CD4-positive, alpha-beta T cell treated with Interleukin-6 at 100 ng/mL for 8 hours (primary cell): ENCODE measurements at places on chromosomes 5 and 9.

DNA sequence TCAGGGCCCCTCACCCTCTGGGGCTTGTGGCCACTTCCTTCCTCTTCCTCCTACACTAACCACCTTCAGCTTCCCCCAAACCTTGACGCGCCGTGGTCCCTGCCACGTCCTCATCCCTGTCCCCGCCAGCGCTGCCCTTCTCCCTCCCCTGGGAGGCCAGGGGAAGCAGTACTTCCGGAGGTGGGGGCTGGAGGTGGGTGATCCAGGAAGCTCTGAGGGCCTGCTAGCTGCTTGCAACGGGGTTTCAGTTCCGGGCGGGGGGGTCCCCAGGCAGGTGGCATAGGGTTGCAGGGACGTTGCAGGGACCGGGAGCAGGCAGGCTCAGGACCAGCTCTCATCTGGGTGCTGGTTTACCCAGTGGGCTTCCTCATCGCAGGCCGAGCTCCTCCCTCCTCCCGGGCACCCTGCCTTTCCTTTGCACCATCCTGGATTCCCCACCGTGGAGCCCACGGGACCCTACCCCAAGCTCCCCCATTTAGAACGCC is 70.0 kb downstream of the RXRA start:
- peak; percentile 42 for DNase-seq

DNA sequence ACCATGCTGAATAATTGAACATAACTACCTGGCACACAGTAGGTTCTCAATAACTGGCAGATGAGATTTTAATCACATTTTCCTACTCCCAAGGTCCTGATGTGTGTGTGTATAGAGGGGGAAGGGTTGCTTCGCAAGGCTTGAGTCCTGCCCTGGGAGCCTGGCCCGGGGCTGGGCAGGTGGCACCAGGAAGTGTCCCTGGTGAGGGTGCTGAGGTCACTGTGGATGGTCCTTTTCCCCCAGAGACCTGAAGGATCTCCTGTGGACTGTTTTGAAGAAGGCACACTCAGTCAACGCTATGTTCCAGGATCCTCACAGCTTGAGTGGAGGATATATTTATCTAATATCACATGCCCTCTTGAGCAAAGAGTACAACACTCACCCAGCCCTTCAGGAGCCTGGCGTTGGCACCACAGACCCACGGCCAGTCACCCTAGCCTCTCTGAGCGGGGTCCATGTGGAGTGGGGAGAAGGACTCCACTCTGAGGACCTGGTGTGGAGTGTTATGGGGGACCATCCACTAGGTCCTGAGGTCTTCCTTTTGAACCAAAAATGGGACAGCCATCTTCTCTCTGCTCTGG is 177.8 kb downstream of the GABBR2 start:
- no peak for DNase-seq

- DNase-seq: no peak
Measured at GRCh38 chr9:14895806-14896205, 14.4 kb downstream of the FREM1 start.

GRCh38 chr5:147804334-147804733 is 21.8 kb upstream of the JAKMIP2 start:
- no peak for DNase-seq

GRCh38 chr9:101455656-101456240 is 20.2 kb upstream of the ALDOB start:
- DNase-seq: no peak

DNA sequence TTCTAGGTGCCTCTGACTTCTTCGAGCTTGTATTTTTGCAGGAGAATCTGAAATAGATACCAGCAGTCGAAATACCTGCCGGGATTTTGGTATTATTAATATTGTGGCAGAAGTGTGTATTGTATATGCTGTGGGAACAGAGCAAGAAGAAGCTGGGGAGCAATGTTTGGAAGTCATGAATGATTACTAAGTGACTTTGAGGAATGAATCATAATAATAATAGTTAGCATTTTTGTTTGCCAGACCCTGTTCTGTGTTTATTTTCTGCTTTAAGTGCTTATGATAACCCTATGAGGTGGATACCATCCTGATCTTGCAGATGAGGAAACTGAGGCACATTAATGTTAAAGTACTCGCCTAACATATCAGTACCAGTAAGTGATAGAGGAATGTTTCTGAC is 32.4 kb downstream of the RAB24 start:
- DNase-seq: no peak

DNA sequence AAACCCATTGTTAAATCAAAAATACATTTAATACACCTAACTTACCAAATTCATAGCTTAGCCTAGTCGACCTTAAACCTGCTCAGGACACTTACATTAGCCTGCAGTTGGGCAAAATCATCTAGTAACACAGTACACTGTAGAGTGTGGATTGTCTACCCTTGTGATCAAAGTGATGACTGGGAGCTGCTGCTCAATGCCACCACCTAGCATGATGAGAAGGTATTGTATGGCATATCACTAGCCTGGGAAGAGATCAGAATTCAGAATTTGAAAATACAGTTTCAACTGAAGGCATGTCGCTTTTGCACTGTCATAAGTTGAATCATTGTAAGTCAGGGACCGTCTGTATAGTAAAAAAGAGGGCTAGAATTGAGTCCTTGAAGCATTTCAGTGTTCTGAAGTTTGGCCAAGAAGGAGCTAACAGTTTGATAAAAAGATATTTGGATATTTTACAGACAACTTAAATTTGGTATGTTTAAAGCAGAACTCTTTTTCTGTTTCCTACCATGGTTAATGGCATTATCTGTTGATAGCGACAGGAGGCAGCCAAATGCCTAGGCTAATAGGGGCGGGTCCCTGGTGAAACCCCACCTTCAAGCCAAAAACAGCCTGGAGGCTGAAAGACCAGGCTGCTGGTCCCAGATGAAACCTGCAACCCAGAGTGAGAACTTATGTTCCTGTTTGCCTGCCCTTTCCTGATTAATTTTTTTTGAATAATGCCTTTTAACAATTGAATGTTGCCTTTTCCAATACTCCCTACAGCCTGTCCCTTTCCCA is 23.0 kb downstream of the SMIM15 start:
- DNase-seq: no peak

GRCh38 chr5:78574731-78575161 is 73.8 kb downstream of the LHFPL2 start:
- no peak for DNase-seq

- DNase-seq: no peak
Measured at GRCh38 chr9:130666393-130667119, 2.2 kb downstream of the PRDM12 start.

DNA sequence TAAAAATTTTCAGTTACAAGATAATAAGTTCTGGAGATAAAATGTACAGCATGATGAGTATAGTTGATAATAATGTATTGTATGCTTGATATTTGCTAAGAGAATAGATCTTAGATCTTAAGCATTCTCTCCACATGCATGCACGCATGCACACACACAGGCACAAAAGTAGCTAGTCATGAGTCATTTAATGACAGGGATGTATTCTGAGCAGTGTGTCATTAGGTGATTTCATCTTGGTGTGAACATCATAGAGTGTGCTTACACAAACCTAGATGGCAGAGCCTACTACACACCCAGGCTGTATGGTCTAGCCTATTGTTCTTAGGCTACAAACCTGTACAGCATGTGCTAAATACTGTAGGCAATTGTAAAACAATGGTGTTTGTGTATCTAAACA is 124.2 kb downstream of the PTTG1 start:
- no peak for DNase-seq

GRCh38 chr9:123406691-123407216 is 50.8 kb downstream of the CRB2 start:
- DNase-seq: no peak

DNA sequence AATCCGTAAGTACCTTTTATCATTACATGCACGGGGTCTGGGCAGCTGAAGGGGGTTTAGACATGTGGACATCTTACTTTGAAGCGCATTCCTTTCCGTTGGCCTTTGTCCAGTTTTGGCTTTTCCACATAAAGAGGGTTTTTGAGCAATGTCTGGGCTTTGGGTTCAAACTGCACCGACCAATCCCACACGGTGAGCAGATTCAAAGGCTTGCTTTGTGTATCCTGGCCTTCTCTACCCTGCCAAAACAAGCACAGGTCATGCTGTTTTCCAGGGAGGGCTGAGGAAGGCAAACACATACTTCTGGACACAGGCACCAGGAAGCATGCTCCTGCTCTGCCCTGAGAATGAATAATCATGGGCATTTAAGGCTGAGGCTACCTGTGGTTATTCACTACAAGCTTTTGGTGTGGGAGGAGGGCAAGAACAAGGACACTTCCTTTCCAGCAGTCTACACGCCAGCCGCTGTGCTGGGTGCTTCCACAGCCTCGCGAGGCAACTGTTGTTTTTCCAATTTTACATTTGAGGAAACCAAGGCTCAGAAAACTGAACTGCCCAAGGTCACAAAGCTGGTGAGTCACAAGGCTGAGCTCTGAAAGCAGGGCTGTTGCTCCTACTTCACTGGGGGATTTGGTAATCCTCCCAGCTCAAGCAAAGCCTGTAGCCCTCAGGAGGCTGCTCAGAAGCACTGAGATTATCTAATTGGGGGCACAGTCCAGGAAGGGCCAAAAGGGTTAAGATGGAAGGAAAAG is 59.8 kb upstream of the GOLPH3 start:
- DNase-seq: no peak

DNA sequence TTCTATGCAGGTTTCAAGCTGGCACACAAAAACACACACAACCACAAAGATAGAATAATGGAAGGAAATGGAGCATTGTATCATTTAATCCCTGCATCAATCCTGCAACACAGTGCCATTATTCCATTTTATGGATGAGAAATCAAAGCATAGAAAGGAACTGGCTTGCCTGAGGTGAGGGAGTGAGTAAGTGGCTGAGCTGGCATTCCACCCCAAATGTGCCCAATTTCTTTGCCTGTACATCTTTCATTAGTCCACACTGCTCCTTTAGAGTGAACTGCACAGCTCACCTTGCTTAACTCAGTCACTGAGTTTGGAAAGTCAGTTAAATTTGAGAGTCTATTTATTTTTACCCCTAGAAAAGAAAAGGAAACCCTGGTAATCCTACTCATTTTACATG is 28.9 kb downstream of the ZNF366 start:
- no peak for DNase-seq

DNA sequence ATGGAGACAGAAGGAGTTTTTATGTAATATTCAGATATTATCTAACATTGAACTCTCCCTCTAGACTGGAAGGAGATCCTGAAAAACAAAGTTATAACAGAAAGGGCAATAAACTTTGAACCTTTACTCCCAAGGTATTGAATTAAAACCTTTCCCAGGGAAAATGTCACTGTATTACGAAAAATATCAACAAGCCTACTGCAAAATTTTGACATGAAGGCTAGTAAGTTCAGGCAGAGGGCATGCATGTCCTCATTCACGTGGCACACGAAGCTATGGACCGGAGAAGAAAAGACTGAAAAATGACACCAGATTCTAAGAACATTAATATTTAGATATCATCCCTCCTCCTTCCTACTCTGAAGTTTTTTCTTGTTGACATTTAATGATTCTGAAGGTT is 638.8 kb downstream of the LRRC70 start:
- no peak for DNase-seq

GRCh38 chr5:175674731-175675346 is 17.0 kb downstream of the HRH2 start:
- DNase-seq: no peak
